ENCODE measurements at places on chromosomes 1 and 21.
A peak's percentile ranks its signal among the peaks of the same experiment; 100 is the strongest.

DNA sequence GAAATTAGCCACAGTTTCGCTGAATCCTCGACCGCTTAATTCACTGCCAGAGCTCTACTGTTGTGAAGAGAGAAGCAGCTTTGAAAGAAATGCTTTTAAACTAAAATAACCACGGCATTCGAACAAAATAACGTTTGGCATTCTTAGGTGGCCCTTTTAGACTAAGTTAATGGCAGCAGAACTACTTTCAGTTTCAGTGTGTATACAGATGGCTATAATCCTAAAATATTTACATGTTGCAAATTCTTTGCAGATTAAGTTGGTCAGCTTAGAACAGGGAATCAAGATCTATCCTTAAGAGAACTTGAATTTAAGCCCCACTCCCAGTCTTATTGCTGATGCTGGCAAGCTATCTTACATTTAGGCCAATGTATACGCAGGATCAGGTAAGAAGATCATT lies 62.7 kb downstream of the ADSS2 start:
- DNase-seq: peak; percentile 79

DNA sequence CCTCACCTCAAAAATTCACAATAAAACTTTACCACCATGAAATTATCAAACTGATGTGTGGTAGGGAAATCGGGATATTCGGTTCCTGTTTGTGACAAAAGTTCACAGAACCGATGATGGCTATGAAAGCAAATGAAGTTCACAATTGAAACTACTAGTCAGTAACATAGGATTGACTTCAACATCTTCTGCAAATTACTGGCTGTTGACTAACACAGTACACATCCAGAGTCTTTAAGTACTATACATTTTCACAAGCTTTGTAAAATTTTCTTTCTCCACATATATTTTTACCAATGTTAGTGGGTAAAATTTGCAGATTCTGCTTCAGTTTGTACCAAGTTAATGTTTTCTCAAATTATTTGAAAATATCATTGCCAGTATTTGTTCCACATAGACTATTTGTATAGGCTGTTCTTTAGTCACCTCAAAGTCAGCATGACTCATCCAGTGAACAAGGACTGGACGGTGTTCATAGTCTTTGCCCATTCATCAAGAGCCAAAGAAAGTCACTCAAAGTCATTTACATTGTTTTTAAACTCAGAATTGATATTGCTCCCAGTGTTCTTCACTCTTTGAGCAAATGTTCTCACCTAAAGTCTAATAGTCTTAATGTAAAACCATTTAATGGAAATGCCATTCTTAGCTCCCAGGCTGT lies 213.4 kb downstream of the USP25 start:
- DNase-seq: no peak

- no peak for DNase-seq
Observed at GRCh38 chr1:59687081-59687480, 127.7 kb upstream of the HOOK1 start.

GRCh38 chr1:173002891-173003838 lies 47.6 kb downstream of the TNFSF18 start:
- DNase-seq: peak; percentile 82

DNA sequence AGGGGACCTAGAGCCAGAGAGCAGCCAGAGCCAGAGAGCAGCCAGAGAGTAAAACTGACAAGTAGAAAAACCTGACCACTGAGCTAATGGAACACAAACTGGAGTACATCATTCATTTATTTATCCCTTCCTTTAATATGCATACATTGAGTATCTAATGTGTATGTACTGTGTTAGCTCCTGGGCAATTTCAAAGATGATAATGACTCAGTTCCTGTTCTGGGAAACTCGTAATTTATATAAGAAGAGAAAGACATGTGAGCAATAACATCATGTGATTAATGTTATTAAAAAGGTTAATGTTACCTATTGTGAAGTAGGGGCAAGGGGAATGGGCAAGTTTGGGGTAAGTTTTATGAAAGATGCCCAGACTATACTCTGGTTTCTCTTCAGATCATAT lies 199.9 kb downstream of the TNR start:
- no peak for DNase-seq

Data from fibroblast of villous mesenchyme (primary cell).